ENCODE measurements at places on chromosomes 3 and 15.

DNA sequence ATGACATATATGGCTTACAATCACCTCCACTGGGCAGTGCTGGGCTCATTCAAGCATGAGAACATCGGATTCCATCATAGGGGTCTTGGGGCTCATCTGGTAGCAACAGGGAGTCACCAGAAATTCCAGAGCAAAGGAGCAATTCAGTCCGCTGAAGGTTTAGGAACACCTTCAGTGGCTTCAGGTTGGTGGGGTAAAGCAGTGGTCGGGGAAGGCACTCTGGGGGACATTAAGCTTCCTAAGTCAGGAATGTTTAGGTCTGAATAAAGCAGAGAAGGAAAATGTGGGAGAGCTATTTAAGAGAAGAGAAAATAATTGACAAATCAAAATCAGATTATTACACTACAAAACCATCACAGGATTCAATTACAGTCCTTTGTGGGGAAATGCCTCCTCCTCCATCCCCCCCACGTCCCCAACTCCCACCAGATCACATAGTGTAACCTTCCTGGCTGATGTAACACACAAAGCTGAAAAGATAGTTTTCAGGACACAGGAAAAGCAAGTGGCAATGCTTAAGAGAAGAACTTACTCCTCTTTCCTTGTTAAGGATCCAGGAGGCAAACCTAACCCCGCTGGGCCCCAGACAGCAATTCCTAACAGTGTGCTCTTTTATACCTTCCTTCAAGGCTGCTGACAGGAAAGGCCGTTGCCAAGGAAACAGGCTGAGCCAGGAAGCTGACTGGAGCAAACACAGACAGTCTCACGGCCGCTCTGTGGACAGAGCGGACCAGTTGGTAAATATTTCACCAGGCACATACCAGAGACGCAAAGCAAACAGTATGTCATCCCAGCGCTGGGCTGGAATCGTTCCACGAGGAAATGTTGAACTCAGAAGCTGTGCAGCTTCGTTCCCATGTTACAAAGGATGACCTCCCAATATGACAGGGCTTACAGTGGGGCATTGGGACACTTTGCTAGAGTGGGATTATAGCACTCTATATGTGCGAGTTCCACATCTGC lies 57.5 kb upstream of the LMCD1 start:
- DNase-seq = no peak

GRCh38 chr3:40339871-40340270 lies 30.4 kb downstream of the EIF1B start:
- no peak for DNase-seq

DNA sequence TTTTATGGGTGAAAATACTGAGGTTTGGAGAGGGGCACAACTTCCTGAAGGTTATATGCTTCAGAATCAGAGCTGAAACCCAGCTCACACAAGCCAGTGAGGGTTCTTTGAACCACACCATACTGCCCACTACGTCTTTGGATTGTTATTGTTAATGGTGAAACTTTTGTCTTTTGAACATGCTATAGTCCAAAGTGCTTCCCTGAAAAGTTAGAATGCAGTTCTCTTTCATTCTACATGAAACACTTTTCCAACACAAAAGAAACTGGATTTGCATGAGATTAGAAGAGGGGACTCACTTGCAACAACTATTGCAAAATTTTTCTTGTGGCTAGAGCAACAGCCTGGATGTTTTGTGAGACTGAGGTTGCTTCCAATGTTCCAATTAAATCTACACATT lies 473.6 kb downstream of the SOX2 start:
- no peak for DNase-seq

DNA sequence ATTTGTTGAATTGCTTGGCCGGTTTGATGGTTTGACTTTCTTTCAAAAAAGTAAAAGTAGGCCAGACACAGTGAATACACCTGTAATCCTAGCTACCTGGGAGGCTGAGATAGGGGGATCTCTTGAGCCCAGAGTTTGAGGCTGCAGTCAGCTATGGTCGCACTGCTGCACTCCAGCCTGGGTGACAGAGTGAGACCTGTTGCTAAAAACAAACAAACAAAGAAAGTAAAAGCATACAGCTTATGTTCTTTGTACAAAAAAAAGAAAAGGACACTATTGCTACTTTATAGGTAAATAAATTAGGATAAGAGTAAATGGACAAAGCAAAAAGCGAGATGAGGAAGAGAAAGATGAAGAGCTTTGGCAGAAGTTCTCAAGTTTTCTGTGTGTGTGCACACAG lies 13.9 kb upstream of the FEZF2 start:
- DNase-seq = no peak

DNA sequence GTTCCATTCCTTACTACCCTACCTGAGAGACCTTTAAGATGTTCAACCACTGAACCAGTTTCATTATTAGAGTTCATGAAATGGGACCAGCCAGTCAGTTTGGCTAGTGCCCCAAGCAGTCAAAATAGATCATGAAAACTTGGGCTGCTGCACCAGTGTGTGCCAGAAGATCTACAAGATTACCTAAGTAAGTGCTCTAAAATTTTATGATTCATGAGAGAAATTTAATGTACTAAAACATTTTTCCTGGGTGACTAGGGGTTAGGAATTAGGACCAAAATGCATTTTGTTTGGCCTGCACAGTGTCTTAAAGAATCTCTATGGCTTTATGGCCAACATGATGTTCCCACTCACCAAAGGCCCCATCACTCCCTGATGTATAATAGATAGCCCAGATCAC lies 214.7 kb downstream of the ATP8B4 start:
- DNase-seq = no peak

DNA sequence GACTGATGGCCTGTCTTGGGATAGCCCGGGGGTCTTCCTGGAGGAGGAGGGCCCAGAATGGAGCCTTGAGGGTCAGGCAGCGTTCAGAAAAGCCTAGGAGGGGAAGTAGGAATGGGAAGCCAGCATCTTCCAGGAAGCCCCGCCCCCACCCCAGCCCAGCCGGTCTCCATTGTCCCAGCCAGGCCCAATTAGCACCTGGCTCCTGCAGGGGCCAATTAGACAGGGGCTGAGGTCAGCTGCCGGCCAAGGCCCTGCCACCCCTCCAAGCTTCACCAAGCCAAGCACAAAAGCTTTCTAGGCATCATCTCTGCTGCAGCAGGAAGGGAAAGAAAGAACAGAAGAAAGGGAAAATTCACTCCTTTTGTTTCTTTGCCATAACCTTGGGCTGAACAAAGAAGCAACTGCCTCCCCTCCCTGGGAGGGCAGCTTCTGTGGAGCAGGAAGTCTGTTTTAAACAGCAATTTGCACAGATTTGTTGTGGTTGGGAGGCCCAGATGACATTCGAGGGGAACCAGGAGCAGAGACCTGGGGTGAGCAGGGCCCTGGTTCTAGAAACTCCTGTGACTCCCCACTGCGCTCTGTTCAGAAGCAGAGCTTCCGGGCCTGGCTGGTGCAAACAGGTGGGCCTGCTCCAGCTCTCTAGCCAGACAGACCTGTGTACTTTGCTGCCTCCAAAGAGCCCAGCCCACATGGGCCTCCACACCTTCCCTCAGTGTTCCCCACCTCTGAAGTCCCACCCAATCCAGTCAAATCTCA lies 47.7 kb downstream of the CYP11A1 start:
- DNase-seq = no peak

DNA sequence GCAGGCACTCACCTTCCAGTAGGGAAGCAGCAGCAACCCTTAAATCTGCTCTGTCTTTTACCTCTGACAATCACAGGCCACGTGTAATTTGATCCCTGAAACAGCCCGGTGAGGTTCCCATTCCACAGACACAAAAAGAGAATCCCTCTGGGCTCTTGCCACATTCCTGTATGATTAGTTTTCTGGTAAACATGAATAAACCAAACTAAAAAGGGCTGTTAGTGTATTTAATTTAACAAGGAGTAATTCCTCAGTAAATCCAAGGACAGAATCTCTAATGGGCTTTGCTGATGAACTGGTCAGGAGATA lies 186.9 kb downstream of the FAM43A start:
- no peak for DNase-seq

- DNase-seq = peak; percentile 38
Measured at GRCh38 chr15:73927003-73927475, 777 bp downstream of the LOXL1 start.
